Stimulated activated CD4-positive, alpha-beta T cell treated with anti-CD3 and anti-CD28 coated beads, Interleukin-12 subunit alpha, Interleukin-12 subunit beta, amount 100 ng/mL, for 4 hours (primary cell): ENCODE measurements at places on chromosomes 12 and 14.

GRCh38 chr12:26473291-26473690, 277.9 kb downstream of the SSPN start:
- no peak for DNase-seq

DNA sequence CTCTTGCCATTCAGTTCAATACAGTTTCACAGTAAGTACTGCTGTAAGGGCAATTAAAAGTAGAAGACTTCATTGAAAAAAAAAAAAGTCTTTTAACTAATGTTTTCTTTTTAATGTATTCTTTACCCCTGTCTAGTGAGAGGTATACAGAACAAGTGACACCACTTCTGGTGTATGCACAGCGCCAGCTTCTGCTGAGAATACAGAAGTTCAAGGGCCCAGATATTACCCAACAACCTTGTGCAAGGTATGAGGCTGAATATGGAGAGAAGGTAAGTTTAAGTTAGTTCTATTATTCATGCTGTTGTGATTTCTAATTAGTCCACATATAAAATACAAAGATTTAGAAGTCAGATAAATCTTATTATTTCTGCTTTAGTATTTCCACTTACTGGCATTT, 168.7 kb downstream of the CFAP54 start:
- no peak for DNase-seq

DNA sequence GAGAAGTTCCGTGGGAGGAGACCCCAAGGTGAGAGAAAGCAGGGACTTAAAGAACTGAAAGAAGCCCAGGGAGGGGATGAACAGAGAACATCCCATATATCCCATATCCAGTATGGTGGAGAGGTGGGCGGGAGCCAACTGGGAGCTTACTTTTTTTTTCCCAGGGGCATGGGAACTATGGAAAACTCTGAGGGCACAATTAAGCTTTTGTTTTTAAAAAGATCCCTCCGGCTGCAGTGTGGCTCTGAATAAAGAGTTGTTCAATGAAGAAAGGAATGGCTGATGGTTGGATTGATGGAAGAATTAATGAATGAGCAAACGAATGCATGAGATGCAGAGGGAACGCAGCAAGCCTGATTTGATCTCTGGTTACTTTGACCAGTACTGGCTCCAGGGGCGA, 12.6 kb downstream of the NTF3 start:
- DNase-seq = no peak

GRCh38 chr12:23350808-23351207, 598.7 kb downstream of the SOX5 start:
- no peak for DNase-seq

DNA sequence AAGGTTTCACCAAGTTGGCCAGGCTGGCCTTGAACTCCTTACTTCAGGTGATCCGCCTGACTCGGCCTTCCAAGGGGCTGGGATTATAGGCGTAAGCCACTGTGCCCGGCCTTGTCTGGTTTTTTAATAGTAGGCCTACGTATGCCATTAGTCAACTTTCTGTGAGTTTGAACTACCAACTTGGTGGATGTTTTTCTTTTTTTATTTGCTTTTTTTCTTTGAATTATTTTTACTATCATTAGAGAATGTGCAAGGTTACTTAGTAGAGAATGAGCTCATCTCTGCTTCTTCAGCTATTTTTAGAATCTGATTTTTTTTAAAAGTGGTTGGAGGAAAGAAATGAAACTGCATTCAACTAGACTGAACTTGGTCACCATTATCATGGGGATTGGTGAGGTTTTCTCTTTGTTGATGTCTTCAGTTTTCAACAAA, 51.4 kb downstream of the HMGA2 start:
- no peak for DNase-seq

- DNase-seq = no peak
Measured at GRCh38 chr12:62291864-62292760, 31.9 kb downstream of the USP15 start.

DNA sequence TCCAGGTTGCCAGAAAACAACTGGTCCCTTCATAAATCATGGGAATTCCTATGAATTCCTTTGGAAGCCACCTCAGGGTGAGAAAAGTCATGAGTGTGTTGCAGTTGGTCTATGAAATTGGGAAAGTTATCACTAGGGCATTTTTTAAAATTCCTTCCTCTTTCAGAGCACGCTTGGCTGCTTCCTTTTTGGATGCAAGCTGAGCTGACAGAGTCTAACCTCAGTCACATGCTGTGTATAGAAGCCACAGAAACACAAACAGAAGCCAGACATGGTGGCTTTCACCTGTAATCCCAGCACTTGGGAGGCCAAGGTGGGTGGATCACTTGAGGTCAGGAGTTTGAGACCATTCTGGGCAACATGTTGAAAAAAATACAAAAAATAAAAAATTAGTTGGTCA, 21.7 kb upstream of the HELB start:
- DNase-seq = no peak

DNA sequence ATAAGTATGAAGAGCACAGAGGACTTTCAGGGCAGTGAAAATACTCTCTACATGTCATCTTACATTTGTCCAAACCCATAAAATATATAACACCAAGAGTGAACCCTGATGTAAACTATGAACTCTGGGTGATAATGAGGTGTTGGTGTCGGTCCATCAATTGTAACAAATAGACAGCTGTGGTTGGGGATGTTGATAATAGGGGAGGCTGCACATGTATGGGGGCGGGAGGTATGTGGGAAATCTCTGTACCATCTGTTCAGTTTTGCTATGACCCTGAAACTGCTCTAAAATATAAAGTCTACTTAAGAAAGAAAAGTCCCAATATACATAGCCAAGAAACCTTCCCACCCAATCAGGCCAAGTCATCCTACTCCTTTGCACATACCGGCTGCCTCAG, 88.5 kb downstream of the GPR135 start:
- DNase-seq = no peak

GRCh38 chr12:55610598-55610997, 26.1 kb upstream of the OR10P1 start:
- DNase-seq = no peak

GRCh38 chr14:95062946-95063345, 94.4 kb downstream of the DICER1 start:
- no peak for DNase-seq
